Activated CD8-positive, alpha-beta memory T cell treated with anti-CD3 and anti-CD28 coated beads for 48 hours (primary cell): ENCODE measurements at places on chromosomes 2 and 18.
A peak's percentile ranks its signal among the peaks of the same experiment; 100 is the strongest.

DNA sequence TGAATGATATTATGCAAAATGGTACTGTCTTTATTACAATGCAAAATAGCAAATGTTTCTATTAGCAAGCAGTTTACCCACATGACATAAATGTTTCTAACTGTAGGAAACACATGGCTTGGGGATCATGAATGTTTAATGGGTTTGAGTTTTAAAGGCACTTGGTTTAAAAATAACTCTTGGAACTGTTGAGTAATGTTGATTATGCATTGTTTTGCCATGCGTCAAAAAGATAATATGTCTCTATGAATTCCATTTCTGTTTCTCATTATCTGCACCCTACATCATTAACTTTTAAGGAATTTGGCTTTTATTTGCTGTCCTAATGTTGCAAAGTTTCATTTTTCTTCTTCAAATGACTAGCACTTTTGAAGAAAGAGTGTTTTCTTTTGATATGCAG lies 1355.5 kb downstream of the SUCLG1 start:
- no peak for DNase-seq

- no peak for DNase-seq
Measured at GRCh38 chr2:38095996-38096861, 20.3 kb upstream of the CYP1B1 start.

DNA sequence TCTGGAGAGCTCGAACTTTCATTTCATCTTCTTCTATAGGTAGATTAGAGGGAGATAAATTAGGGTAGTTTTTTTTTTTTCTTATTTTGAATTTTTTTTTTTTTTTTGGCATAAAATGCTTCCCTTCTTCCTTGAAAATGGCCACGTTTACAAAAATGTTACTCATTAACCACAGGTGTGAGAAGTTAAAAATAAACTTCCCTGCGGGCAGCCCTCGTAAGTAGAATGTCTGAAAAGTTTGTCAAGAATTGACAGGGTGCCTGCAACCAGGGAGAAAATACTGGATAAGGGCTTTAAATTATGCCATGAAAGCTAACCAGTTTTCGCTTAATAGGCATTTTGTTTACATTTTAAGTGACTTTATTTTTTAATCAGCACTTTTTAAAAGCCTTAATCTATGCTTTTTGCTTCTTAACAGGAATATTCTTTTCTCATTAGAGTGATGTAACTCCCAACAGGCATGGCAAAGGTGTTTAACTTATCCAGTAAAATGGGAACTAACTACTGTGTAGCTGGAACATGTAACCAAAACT lies 4.2 kb upstream of the FN1 start:
- no peak for DNase-seq

DNA sequence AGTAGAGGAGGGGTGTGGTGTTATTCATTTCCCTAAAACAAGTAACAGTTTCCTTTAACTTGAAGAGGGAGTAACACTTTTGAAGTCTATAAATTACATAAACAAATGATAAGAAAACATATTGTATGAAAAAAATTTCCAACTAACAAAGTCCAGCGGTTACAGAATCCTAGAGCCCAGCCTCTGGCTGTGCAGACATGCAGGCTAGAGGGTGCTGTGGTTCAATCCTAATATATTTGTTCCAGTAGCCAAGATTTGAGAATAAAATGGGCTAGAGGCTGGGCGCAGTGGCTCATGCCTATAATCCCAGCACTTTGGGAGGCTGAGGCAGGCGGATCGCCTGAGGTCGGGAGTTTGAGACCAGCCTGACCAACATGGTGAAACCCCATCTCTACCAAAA lies 56.9 kb downstream of the WDR75 start:
- no peak for DNase-seq

GRCh38 chr18:35912332-35912731 lies 60.1 kb upstream of the RMP24 start:
- no peak for DNase-seq

GRCh38 chr18:2240311-2240705 lies 331.0 kb downstream of the METTL4 start:
- DNase-seq, result no peak

DNA sequence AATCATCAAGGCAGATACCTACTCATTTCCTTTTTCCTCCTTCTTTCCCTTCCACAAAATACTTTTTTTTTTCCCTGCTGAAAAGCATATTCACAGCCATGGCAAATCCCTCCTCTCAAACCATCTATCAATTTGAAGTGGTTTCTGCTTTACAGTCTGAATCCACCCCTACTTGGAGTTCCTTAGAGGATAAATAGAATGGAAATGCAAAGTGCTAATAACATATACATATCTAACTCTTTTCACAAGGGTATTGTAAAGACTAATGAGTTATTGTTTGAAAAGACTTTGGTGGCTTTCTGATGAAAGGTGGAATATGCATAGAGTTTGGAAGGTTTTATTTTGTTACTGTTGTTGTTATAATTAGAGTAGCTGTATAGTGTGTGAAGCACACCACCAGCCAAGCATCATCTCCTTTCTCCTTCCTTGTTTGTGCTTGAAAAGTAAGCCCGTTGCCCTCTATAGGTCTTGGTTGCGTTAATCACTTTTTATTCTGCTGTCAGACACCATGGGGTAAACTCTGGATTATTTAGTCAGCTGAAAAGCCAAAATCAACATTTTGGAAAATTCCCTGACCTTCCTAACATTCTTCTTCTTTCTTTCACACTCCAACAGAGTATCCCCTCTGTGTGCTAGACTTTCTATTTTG lies 2126.9 kb upstream of the CELF4 start:
- no peak for DNase-seq

GRCh38 chr18:78998371-78999071 lies 18.9 kb downstream of the SALL3 start:
- DNase-seq, result no peak

- no peak for DNase-seq
Measured at GRCh38 chr2:237733677-237734300, 64.8 kb upstream of the RBM44 start.

- no peak for DNase-seq
Measured at GRCh38 chr18:24048261-24048660, 33.7 kb downstream of the TTC39C start.

DNA sequence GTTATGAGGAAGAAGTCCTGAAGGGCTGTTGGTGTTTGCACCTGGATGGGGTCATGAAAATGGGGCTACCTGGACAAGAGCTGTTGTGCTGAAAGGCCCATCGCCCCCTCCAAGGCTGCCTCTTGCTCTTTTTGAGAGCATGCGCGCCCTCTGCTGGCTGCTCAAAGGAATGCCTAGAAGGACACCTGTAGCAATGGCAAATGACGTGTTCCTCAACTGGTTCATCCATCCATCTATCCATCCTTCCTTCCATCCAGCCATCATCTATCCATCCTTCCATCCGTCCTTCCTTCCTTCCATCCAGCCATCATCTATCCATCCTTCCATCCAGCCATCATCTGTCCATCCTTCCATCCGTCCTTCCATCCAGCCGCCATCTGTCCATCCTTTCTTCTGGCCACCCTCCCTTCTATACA lies 17.2 kb upstream of the RPL31 start:
- peak; percentile 35 for DNase-seq

GRCh38 chr2:2134037-2134436 lies 197.0 kb downstream of the MYT1L start:
- no peak for DNase-seq

DNA sequence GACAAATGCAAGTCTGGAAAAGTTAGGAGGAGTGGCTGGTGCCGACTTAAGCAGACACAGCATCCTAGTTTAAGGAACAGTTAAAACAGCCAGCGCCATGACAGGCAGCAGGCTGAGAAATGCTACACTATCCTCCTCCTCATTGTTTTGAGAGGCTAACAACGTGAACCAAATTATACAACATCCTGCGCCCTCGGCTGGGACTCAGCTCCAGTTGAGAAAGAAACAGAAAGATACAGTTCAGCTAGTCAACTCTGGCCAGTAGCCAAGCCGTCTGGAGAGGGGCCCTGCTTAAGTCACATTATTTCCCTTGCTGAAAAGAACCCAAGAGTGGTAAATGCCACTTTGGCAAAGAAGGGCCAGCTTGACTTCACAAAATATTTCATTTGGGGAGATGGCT lies 90.2 kb downstream of the BCL11A start:
- no peak for DNase-seq

DNA sequence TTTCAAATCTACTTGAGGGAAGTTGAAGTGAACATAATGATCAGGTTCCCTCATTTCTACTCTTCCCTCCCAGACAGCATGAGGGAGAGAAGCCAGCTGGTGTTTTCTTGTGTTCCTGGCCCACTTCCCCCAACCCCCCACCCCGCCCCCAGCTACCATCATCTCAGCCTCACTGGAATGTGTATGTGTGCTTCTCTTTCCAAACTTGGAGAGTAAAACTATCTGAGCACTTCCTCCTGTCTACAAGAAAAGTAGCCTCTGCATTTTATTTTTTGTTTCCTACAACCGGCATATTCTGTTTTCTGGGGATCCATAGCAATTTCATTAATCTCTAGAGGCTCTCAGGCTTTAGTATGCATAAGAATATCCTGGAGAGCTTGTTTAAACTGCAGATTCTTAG lies 53.6 kb upstream of the GRHL1 start:
- DNase-seq, result no peak
